CD8-positive, alpha-beta memory T cell (primary cell): ENCODE measurements at places on chromosomes 4 and X.

GRCh38 chr4:106358899-106359298 is 9.7 kb downstream of the GIMD1 start:
- DNase-seq: no peak

GRCh38 chr4:156875055-156875454 is 96.5 kb downstream of the PDGFC start:
- no peak for DNase-seq

DNA sequence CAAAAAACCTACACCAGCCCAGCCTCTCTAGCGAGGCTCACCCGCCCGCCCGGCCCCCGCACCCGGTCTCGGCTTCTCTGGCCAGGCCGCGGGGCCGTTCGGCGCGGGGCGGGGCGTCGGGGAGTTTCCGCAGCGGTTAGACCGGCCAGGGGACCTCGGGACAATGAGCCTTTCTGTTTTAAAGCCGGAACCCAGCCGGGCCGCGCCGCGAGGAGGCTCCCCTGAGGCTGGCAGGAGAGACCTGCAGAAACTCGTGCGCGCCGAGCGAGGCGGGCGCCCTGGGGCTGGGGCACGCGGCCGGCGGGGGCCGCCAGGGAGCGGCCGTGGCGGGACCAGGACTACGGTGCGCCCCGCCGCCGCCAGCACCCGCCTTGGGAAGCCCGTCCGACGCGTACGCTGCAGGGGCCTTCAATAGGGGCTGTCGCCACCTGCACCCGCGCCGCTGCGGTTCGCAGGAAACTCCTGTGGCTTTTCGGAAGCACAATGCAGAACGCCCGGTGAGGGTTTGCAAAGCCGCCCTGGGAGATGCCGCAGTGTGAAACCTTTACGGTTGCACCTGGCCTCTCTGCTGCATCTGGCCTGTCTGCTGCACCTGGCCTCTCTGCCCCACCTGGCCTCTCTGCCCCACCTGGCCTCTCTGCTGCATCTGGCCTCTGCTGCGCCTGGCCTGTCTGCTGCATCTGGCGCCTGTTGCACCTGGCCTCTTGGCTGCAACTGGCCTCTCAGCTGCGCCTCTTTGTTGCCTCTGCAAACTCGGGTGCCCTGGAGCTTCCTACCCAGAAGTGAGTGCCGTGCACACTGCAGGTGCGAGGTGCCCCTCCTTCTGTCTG is 63.9 kb downstream of the TRAPPC11 start:
- DNase-seq: peak; percentile 57

DNA sequence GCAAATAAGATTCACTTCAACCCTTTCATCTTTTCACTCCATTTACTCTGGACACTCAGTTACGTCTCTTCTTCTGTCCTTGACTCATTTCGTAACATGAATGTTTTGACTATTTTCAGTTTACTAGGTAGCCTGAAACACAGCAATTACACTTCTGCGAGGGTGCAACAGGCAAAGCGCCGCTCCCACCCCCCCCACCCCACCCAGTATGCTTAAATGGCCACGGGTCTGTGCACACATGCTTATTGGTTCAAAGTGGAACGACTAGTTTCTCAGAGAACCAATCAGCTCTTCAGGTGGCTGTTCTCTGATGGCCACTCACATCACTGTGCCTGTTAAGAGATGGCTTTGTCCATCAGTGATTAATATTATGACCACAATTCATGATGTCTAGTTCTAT is 3.5 kb downstream of the BEND4 start:
- DNase-seq: no peak
